Stimulated activated CD4-positive, alpha-beta T cell treated with anti-CD3 and anti-CD28 coated beads, Interleukin-1b, Interleukin-23, amount 100 ng/mL, for 24 hours (primary cell): ENCODE measurements at places on chromosomes 13 and 19.

GRCh38 chr19:5943623-5944022 is 29.6 kb downstream of the CAPS start:
- no peak for DNase-seq

GRCh38 chr13:77536358-77536757 is 852 bp downstream of the SCEL start:
- DNase-seq: no peak

- no peak for DNase-seq
Measured at GRCh38 chr19:50380751-50381151, 3.4 kb upstream of the POLD1 start.

GRCh38 chr13:84934911-84935310 is 864.3 kb downstream of the SLITRK6 start:
- DNase-seq: no peak

GRCh38 chr13:49217962-49218492 is 2.1 kb upstream of the MLNR start:
- no peak for DNase-seq
